Activated T-helper 9 cell treated with anti-CD3 and anti-CD28 coated beads, Interleukin-2, amount 50 U/mL, for 16 hours (primary cell): ENCODE measurements at places on chromosomes 3 and 15.
A peak's percentile ranks its signal among the peaks of the same experiment; 100 is the strongest.

GRCh38 chr3:99248130-99248529 lies 346.6 kb upstream of the DCBLD2 start:
- DNase-seq = no peak

DNA sequence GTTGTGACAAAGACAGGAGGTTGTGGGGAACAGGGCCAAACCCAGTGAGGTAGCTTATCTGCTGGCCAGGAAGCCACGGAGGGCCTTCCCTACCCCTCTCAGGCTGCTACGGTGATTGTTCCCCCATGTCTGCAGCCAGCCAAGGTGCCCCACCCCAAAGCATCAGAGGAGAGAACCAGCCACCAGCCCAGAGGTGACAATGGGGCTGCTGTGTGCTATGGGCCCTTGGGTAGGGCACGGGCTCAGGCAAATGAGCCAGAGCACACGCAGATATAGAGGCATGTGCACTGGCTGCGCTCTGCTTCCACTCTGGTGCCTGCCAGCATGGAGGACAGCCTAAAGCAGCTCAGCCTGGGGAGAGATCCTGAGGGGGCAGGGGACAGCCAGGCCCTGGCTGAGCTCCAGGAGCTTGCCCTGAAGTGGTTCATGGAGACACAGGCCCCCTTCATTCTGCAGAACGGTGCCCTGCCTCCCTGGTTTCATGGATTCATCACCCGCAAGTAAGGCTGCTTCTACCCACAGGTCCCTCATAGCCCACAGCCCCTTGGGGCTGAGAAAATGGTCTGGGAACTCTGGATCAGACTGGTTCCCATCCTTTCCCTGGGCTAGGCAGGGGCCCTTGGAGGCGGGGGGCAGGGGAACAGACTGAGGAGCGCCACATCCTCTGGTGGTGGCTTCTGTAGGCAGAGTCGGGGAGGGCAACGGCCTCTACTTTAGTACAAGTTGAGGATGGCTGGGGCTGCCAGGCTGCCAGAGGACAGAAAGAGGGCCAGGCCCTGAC lies at the start of gene SH2D7:
TSS of gene SH2D7 (plus strand) at position 301 of the 781 bp plus-strand sequence. CDS start at position 325, 24 bp downstream.
- DNase-seq = no peak

GRCh38 chr3:176769547-176770190 lies 427.6 kb downstream of the TBL1XR1 start:
- no peak for DNase-seq

GRCh38 chr3:112136959-112137693 lies 4.1 kb upstream of the GCSAM start:
- DNase-seq = no peak

GRCh38 chr15:45458746-45459403 lies 63.7 kb downstream of the SLC30A4 start:
- DNase-seq = peak; percentile 65
